Cerebellar cortex (tissue), 1 donor: ENCODE measurements at places on chromosomes 3 and 15.

DNA sequence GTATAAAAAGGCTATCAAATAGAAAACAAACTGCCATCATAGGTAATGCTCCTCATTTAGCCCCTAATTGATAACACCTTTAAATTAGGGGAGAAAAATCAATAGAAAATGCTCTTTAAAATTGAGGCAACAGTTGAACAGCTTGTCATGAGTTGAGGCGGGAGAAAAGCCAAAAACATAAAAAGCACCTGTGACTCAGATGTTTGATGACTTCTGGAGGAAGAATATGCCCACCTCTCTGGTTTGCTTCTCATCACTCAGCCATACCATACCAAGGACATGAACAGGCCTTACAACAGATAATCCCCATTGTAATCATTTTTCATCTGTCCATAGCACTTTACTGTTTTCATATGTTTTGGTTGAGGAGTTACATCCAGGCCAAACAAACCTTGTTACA is 246.0 kb downstream of the MYRIP start:
- DNase-seq: peak; percentile 27

GRCh38 chr15:38208779-38209178 is 43.9 kb upstream of the SPRED1 start:
- no peak for DNase-seq

- no peak for DNase-seq
Measured at GRCh38 chr3:193292386-193292785, 51.4 kb downstream of the PLAAT1 start.

DNA sequence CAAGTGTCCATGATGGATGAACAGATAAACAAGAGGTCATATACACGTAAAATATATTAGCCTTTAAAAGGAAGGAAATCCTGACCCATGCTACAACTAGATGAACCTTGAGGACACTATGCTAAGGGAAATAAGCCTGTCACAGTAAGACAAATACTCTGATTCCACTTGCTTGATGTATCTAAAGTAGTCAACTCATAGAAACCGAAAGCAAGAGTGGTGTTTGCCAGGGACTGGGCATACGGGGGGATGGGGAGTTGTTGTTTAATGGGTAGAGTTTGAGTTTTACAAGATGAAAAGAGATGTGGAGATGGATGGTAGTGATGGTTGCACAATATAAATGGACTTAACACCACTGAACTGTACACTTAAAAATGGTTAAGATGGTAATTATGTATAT is 65.4 kb downstream of the C3orf70 start:
- DNase-seq: no peak

DNA sequence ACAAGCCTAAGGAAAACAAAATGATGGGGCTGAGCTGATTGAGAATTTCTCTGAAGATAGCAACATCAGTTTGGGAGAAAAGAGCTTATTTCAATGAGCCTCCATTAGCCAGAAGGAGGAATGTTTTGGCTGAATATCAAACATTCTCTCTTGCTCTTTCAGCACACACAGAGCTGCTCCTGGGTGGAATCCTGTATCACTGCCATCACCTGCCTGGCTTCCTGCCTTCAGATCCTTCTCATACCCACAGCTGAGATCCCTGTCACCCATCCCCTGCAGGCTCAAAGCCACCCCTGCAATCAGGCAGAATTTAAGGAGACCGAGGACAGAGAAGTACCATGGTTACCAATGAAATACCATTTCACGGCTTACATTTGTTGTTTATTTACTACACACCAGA is 27.2 kb upstream of the SYN2 start:
- DNase-seq: peak; percentile 86
